AML-193 (cell line): ENCODE measurements at places on chromosomes 12 and 14.

- no peak for DNase-seq
These were observed 13.7 kb downstream of the DHX37 start for GRCh38 chr12:124975276-124975675.

DNA sequence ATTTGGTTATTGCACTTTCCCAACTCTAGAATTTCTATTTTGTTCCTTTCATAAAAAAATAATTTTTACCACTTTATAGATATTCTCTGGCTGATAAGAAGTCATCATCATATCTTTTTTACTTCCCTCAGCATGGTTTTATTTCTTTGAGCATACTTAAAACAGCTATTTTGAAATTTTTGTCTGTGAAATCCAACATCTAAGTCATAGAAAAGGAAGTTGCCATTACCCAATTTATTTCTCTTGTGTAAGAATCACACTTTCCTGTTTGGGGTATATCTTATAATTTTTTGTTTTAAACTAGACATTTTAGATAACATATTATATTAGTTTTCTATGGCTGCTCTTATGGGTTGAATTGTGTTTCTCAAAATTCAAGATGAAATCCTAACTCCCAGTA lies 400.2 kb upstream of the OR4E1 start:
- DNase-seq = peak; percentile 46

- DNase-seq = no peak
These were observed 311.4 kb upstream of the ATP2B1 start for GRCh38 chr12:90020014-90020413.

DNA sequence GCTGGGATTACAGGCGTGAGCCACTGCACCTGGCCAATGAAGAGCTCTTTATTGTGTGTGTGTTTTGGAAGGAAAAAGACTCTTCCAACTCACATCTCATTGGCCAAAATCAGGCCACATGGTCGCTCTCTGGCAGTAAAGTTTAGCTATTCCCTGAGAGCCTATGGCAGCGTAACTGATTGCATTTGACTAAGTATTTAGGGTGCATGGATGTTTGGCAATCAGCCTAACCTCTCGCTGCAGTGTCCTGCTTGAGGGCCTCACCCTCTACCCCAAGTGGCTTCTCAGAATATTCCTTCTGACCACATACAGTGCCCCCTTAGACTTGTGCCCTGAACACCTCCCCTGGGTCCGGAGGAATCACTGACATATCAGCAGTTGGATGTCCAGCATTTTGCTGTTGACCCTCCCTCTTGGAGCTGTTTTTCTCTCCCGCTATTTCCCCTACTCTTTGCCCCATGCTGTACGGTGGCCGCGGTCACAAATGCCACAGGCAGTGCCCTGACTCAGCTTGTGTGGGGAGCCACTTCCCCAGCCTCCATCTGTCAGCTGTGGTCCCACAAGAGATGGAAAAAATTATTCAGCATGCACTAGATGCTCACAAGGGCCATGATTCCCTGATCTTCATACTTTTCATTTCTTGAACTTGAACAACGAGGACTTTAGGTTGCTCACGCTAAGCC lies 9.5 kb downstream of the PHETA1 start:
- peak; percentile 20 for DNase-seq

DNA sequence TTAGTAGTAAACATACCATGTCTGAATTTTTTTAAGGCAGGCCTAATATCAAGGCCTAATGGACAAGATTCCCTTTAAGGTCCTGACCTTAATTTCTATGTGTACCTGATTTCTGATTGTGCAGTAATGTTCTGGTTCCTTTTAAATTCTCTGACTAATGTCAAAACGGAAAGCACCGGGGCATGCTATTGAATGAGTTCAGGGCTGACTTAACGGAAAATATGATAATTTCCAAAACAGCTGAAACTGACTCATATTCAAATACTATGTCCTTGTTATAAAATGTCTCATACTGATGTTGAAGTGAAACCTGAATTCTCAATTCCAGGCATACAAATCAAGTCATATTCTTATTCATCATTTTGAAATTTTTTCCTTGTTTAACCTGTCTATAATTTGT lies 6.7 kb downstream of the TAS2R43 start:
- no peak for DNase-seq

DNA sequence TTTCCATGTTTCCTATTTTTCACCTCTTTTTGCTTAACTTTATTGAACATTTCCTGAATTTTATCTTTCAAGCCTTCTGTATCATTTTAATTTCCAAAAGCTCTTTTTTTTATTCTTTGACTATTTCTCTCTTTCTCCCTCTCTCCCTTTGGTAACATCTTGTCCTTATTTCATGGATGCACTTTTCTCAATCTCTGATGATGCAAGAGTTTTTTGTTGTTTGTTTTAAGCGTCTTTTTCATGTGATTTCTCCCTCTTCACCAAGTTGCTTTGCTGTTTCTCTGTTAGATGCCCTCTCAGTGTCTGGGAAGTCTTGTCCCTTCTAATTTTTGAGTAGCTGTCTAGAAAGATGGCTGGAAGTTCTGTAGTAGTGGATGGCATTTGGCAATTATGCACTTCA lies 62.6 kb downstream of the ANO6 start:
- no peak for DNase-seq

GRCh38 chr12:130219929-130220705 lies 57.9 kb downstream of the FZD10 start:
- DNase-seq = no peak

DNA sequence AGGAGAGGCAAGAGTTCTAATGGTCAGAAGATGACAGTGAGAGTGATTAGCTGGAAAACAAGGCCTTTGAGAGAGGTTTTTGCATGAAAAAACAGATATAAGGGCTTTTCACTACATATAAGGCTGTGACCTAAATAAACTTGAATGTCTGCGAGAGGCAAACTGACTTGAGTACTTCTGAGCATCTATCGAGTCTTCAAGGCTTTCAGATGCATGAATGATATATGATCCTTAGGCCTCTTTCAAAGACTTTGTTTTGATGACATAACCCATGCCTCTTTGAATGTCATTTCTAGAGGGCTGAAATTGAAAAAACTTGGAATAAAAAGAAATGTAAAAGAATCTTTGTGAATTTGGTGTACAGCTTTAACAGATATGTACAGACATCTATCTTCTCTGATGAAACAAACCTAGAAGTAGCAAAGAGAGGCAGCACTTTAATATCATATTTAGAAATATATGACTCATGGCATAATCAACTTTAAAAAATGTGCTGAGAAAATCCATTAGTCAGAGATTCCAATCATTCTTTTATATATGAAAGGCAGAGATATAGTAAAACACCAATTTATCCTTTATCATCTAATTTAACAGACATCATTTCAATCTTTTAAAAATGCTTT lies 72.6 kb downstream of the PPM1H start:
- no peak for DNase-seq

GRCh38 chr14:59771577-59771976 lies 99.0 kb downstream of the RTN1 start:
- DNase-seq = no peak

DNA sequence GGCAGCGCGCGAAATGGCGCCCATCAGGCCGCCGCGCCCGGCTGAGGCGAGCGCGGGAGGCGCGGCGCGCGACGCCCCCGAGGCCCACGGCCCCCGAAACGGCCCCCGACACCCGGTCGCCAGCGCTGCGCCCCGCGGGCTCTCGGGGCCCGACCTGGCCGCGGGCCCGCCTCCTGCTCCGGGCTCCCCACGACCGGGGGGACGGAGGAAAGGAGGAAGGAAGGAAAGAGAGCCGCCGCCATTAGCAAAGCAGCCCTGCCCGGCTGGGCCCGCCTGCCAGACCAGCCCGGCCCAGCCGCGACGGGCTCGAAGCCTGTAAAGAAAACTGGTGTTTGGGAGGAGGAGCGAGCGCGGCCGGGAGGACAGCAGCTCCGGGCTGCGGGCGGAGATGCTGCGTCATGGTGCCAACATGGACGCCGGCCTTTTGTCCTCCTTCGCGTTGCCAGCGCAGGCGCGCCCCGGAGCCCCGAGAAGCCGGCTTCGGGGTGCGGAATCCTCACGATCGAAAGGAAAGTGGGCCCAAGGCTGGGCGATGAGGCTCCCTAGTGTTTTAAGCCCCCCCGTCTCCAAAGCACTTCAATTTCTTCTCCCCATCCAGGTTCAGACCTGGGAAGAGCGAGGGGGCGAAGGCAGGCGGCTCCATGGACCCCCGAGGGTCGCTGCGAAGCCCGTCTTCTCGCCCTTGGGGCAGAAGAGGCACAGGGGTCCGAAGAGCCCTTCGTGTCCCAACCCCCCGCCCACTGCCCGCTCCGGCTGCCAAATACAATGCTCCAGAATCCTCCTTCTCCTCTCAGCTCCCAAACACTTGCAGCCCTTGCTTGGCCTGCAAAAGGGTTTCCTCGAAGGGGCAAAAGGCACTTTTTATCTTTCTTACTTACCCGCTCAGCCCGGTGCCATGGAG lies 2.9 kb upstream of the SETD1B start:
- peak; percentile 14 for DNase-seq

- no peak for DNase-seq
These were observed 54.6 kb upstream of the STON2 start for GRCh38 chr14:81454572-81455218.

- DNase-seq = no peak
These were observed 94.1 kb downstream of the FBXL14 start for GRCh38 chr12:1500095-1500801.

DNA sequence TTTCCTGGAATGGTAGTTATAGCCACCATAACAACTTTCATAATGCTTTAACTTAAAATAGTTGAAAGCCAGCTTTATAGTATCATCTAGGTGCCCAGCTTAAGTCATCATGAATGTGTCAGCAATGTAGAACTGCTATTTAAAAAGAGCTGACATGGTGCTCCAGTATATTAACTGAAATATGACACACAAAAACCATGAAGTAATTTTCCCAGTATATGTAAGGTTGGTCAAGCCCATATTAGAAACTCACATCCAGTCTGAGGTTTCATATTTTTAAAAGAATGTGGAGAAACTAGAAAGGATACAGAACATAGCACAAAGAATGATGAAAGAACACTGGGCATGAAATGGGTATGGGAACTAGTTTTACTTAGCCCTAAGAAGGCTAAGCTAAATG lies 121.3 kb upstream of the KRAS start:
- DNase-seq = no peak

- DNase-seq = no peak
These were observed 36.2 kb downstream of the ANAPC7 start for GRCh38 chr12:110367181-110367864.

DNA sequence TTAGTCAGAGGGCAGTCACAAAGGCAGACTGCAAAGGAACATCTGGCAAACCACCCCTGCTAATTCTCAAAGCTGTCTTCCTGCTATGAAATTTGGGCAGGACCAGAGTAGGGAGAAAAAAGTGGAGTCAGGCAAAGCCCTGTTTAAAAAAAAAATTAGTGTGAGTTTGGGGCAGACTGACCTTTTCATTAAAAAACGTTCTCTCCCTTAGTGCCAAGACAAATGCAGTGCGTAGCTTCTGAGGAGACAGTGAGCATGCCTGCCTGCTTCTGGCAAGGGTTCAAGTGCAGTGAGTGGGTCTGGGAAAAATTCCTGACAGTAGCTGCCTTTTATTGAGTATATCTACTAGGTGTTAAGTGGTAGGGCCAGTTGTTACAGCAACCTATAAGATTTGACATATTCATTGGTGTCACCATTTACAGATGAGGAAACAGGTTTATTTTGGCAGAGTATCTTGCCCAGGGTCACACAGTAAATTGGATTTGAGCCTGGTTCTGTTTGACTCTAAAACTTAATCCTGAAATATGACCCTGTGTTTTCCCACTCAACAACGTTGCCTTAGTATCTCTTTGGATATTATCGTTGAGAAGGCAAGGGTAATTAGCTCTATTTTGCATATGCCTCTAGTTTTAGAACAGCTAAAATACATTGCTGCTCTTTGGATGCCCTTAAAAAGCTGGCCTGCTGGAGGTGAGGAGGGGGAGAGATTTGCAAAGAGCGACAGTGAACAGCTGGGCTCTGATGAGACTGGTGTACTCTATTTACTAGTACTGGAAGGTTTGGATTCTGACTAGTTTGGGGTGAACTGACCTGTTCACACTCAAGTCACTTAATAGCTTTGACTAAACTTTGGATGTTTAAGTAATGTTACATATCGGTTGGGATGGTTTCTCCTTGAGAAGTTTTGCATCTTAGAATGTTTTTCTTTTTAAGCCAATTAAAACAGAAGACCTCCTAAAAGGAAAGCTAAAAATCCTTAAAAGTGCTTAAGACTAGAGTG lies 72.8 kb downstream of the PAPOLA start:
- no peak for DNase-seq

GRCh38 chr14:30624132-30624423 lies 2.0 kb downstream of the SCFD1 start:
- no peak for DNase-seq

DNA sequence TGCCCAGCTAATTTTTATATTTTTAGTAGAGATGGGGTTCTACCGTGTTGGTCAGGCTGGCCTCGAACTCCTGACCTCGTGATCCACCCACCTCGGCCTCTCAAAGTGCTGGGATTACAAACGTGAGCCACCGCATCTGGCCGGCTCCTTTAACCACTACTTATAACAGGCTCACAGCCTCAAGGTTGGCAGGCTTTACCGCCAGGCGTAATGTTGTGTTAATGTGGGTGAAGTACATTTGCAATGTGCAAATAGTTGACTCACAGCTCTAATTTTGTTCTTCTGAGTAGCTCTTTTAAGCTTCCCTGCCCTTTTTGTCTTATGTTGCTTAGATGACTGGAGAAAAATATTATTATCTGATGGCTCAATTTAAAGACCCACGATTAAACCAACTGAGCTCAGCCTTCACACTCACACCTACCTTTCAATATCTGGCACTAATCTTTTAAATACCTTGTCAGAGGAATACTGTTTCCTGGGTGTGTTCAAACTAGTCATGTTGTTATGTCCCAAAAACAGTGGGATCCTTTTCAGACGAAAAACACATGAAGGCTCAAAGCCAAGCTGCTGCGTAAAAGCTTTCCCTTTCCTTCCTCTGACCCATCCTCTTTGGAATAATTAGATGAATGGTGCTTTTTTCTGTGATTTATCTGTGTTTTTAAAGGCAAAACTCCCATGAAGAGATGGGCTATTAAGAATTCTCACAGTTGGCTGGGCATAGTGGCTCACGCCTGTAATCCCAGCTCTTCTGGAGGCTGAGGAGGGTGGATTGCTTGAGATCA lies 57.2 kb upstream of the USP44 start:
- no peak for DNase-seq

DNA sequence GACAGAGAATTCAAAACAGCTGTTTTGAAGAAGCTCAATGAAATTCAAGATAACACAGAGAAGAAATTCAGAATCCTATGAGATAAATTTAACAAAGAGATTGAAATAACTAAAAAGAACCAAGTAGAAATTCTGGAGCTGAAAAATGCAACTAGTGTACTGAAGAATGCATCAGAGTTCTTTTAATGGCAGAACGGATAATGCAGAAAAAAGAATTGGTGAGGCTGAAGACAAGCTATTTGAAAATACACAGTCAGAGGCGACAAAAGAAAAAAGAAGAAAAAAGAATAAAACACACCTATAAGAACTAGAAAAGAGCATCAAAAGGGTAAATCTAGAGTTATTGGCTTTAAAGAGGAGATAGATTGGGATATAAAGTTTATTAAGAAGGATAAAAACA lies 103.3 kb downstream of the INSM2 start:
- DNase-seq = no peak

DNA sequence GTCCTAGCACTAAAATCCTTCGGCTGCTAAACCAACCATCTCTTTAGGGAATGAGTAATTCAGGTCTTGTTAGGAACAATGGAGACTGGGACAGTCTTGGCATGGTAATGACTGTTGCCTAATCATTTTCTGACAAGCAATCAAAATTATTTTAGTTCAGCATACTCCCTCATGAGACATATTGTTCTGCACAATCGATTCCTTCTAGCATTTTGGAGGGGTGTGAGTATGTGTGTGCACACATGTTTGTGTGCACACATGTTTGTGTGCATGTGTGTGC lies 2.1 kb upstream of the KRT1 start:
- DNase-seq = no peak
